CD4-positive, alpha-beta T cell treated with Interleukin-12 subunit alpha and Interleukin-12 subunit beta, for 1 hour (primary cell): ENCODE measurements at places on chromosomes 12 and 14.

DNA sequence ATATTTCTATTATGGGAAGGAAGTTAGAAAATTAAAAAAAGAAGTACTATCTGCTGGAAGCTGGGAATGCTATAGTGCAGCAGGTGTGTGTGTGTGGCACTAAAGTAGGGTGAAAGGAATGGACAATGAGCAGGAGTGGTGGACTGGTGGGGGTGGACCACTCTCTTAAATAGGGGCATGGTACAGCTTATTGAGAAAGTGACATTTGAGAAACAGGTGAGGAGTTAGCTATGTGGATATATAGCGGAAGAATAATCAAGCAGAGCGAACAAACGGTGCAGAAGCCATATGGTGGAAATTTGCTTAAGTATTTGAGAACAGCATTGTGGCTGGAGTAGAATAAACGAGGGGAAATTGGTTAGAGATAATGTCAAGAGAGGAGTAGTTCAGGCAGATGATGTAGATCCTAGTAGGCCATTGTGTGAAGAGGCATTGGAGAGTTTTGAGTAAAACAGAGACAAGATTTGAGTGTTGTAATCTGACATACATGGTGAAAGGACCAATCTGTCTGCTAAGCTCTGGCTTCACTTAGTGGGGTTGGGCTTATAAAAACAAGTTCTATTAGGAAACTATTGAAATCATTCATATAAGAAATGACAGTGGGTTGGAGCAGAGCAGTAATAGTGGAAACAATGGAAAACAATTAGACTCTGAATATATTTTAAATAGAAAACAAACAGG lies 149.2 kb upstream of the SYT10 start:
- no peak for DNase-seq

DNA sequence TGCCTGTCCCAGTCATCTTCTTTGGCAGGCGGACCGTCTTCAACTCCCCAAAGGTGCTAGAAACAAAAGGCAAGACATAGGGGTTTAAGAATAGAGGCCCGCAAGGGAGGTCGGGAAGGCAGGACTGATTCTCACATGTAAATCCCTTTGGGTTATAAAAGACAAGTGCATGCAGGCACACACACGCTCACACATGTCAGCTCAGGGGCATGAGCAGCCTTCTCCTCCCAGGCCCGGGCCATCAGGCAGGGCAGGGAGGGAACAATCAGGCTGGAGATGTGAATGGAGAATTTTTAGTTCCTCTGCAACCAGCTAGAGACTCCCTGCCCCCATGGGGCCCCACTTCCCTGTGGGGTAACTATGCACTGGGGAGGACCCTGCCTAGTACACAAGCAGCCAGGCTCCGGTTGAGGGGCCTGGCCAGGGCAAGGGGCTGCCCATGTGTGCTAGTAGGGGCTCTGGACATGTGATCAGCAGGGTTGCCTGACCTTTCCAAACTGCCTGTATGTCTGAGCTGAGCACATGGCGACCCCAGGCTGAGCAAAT lies 107.2 kb downstream of the RBM19 start:
- DNase-seq, result no peak

GRCh38 chr12:25818596-25819390 lies 139.7 kb upstream of the RASSF8 start:
- DNase-seq, result no peak

GRCh38 chr14:67269298-67270060 lies 28.2 kb downstream of the PALS1 start:
- DNase-seq, result no peak

DNA sequence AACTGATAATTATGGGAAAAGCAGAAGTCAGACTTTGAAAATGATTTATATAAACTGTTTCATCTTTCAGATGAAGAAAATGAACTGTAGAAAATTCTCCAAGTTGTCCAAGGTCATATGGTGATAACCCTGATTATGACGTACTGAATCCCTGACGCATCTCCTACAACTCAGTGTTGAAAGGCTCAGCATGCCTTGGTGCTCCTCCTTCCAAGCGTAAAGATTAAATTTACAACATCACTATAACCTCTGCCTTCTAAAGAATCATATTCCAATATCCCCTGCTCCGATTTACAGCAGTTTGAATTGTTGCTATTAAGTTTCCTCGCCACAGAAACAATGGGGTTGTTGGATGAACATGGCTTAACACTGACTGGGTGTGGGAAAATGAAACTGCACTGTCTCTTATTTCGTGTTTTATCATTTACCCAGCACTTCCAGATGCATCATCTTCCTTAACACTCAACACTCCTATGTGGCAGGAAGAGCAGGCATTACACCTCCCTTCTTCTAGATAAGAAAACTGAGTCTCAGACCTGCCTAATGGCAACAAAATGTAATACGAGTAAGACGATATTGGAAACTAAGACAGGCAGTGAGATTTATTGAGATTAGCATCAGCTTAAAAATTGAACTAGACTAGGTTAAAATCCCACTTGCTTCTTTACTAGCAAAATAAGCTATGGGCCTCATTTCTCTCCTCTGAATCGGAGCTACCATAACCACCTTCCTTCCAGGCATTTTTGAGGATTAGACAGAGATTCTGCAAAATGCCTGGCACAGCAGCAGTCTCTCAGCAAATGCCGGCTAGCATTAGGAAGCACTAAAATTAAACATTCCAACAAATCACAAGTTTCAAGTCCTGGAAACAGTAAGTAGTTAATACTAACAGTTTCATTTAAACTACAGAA lies 74.2 kb downstream of the PPM1H start:
- no peak for DNase-seq

GRCh38 chr12:88207921-88208620 lies 66.0 kb downstream of the TMTC3 start:
- no peak for DNase-seq

GRCh38 chr14:96586056-96586455 lies 83.9 kb downstream of the PAPOLA start:
- DNase-seq, result no peak

DNA sequence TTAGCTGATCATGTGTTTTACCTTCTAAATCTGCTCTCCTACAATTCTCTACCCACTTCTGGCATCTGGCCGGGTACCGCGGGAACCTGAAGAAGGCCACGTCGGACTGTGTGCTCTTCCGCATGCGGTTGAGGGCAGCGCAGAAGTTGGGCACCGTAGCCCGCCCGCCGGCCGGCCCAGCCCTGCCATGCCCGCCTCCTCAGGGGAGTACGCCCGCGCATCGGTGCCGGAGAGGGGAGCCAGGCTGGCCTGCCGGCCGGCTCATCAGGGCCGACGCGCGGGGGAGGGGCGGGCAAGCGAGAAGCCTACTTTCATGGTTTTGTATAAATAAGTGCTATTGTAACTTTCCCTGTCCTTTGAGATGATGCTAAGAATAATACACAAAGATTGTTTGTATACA lies 19.9 kb upstream of the ADAMTS20 start:
- DNase-seq, result no peak

- DNase-seq, result no peak
These were observed 23.0 kb downstream of the RTL1 start for GRCh38 chr14:100880271-100881101.

DNA sequence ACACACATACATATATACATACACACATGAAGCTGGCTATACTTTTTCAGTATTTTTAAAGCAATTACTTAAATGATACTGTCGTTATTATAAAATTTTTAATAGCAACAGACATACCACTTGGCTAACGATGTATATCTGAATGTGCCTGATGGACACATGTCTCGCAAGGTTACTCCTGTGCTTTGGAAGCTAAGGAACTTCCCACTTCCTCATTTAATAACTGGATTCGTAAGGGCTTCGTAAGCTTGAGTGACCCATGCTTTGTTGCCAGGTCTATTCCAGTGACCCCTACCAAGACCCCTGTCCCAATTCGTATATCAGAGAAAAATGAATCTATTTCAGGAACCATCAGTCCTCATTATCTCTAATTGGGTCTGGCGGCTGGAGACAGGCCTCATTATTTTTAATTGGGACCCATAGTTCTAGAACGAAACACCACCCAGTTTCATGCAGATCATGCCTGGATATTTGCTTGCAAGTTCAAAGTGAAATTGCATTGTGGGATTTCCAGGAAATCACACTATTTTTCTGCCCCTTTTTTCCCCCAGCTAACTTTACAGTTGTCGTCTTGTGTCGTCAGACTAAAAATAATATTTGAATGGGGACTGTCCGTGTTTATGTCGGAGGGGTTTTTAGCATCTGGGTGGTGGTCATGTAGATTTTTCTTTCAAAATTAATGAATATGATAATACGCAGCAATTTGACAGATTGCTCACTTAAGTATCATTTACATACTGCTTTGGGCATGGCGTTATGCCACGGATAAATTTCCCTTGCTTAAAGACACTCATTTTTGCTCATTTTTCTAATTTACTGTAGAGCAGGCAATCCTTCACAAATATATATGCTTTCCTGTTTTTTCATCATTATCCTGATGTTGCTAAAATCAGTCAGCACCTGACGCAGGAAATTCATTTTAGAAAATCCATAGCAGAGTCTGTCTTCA lies 17.1 kb upstream of the MYO1H start:
- DNase-seq, result no peak

GRCh38 chr12:123621619-123622530 lies 11.6 kb downstream of the EIF2B1 start:
- no peak for DNase-seq

DNA sequence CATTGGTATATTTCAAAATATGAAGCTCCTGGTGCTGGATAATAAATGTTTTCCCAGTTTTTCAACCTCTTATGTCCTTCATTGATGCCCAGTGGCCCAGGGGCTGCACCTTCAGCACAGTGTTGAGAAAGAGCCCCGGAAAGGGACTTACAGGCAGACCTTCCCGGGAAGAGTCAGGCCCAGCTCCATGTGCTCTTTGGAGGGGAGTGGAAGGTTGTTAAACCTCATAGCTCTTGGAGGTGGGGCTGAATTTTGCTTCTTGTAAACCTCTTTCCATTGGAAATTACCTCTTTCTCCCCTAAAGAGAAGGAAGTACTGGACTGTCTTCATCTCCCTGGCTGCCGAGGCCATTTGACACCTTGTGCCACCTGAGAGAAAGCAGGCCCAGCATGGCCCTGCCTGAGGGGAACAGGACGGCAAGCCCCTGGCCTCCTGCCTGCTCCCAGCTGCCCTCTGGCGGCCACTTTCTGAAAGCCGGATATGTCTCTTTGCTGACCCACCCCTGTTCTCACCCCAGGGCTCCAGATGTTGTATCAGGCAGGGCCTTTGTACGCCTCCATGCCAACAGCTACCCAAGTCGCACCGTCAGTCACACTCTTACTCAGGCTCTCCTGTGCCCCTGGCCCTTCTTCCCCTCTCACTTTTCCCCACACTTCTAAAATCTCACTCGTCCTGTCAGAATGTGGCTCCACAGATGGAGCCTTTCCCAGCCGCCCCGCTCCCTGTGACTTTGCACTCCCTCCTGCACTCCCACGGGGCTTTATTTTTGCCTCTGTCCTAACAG lies 43.0 kb downstream of the EVL start:
- peak; percentile 88 for DNase-seq

GRCh38 chr12:127425474-127425873 lies 841.5 kb upstream of the TMEM132C start:
- no peak for DNase-seq

GRCh38 chr14:67442139-67442906 lies 30.4 kb upstream of the PLEK2 start:
- DNase-seq, result no peak

GRCh38 chr12:66627270-66627987 lies 51.4 kb downstream of the GRIP1 start:
- DNase-seq, result no peak

DNA sequence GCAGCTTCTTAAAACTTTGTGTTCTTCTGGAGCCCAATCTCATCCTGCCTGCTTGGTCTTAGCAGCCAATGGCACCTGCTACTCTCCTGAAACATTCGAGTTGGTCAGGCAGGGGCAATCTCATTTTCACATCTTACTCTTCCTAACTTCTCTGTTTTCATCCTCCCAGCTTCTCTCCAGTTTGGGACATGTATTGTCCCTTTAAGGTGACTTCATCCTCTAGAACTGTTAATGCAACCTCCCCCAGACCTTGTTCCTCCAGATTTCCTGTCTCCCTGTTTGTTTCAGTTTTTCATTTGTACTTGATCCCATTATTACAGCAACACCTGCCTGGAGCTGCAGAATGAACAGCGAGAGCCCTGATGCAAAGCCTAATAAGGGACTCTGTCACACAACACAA lies 31.3 kb downstream of the SERPINA11 start:
- DNase-seq, result no peak

DNA sequence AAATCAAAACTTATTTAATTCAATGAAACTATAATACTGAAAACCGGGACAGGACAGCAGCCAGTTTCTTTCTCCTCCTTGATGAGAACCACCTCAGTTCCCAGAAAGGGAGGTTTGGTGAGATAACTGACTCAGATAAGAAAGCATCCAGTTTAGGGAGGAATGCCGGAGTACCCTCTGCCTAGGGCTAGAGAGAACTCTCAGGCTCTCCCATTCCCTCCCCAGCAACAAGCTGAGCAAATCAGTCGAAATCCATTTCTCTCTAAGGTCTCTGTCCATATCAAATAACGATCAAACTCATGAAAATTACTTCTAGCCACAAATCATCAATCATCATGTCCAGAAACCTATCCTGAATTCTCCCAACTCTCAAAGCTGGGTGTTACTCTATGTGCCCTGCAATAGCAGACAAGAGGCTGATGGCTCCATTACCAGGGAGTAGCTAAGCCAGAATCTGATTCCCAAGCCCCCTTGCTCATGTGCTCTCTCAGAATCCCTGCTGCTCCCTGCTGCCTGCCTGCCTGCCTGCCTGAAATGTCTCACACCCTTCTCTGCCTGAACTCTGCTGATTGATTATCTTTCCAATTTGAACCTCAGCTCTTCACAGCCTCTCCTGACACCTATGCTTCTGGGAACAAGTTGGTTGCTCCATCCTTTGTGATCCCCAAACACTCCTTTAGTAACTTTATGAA lies 49.4 kb downstream of the SLC25A47 start:
- DNase-seq, result no peak

- no peak for DNase-seq
These were observed 11.9 kb downstream of the EAPP start for GRCh38 chr14:34527591-34527990.
